Nephron progenitor cell (in vitro differentiated cells): ENCODE measurements at places on chromosomes 2 and 18.

GRCh38 chr2:64542071-64543007 lies 18.2 kb downstream of the AFTPH start:
- DNase-seq, result no peak

- DNase-seq, result no peak
These were observed 183.3 kb upstream of the SESTD1 start for GRCh38 chr2:179447839-179448447.

DNA sequence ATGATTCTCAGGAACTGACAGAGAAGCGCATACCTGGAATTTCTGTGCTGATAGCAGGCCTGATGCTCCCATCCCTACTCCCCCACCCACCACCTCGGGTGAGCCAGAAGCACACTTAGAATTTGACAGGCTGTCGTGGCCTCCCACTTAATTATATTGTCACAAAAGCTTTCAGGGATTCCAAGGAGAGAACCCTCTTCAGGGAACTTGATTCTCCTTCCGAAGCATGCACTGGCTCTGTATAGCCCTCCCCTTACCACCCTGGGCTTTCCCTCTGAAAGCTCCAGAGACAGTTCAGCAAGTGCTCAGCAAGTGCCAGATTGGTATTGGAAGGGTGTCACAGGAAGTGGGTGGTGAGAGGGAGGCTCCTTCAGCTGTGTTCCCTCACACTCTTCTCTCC lies 252.5 kb upstream of the SIX2 start:
- no peak for DNase-seq

DNA sequence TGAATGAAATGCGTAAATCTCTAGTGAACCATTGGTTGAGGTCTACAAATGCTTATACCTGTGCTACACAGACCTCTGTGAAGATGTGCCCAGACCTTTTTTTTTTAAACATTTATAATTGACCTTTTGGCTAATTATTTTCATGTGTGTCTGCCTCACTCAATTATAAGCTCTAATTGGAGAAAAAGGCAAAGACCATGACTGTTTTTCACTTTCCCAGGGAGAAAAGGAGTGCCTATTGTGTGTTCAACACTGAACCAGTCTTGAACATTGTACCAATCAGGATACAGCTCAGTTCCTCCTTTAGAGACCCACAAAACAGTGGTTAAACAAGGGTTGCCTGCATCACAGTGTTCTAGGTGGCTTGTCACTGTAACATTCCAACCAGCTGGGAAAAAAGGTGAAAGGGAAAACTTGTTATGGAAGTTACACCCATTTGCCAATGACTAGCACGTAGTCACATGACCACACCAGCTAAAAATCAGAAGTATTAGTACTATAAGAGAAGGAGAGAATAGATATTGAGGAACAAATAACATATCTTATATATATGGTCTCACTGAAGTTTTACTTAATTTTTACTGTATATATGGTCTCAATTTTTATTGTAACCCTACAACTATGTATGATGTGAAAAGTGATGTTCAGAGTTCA lies 13.4 kb downstream of the TANK start:
- DNase-seq, result no peak

GRCh38 chr18:45061359-45061758 lies 380.7 kb downstream of the SETBP1 start:
- DNase-seq, result peak; percentile 12

DNA sequence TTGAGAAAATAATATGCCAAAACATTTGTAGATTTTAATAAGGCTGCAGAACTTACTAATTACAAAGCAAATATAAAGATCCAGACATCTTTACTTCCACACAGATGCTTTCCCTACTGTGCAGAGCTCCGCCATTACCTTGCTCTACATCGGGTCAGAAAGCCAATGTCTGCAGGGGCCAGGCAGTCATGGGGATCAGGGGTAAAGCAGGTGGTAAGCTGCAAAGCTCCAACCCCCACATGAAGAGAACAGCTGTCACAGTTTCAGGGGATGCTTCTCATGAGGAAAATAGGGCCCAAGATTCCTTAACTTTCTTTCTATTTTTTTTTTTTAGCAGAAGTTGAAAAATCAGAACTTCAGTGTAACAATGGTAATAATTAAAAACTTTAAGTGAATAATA lies 102.7 kb downstream of the DCC start:
- DNase-seq, result no peak

- DNase-seq, result no peak
These were observed 73.6 kb downstream of the FSHR start for GRCh38 chr2:49080681-49081080.
